ENCODE measurements at places on chromosomes 11 and 22.

- no peak for DNase-seq
These were observed 2.9 kb downstream of the CLCF1 start for GRCh38 chr11:67370351-67371076.

DNA sequence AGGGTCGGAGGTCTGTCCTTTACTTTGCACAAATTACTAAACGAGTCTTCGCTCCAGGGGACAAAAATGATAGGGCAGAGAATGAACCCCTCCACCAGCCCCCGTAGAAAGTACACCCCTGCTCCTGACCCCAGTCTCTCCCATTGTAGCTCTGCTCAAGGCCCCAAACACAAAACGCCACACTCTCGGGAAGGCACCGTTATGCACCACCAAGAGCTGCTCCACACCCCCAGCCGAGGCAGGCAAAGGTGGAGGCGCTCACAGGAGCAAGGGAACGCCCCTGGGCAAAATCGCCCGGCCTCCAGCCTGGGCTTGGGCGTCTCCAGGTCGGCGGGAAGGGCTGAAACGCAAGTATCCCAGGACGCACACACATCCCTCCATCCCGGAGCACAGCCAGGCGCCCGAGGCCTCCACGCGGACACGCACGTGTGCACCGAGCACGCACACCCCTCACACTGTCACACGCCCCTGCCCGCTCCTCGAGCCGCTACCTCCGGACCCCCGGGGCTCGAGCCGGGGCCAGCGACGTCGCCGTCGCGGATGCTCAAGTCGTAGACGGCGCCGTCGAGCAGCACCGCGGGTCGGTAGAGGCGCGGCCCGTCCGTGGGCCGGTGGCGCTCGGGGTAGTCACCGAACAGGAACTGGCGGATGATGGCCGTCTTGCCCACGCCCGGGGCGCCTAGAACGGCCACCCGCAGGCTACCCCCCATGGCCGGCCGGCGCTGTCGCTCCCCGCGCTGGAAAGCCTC, 786 bp downstream of the RASL10A start:
- no peak for DNase-seq

DNA sequence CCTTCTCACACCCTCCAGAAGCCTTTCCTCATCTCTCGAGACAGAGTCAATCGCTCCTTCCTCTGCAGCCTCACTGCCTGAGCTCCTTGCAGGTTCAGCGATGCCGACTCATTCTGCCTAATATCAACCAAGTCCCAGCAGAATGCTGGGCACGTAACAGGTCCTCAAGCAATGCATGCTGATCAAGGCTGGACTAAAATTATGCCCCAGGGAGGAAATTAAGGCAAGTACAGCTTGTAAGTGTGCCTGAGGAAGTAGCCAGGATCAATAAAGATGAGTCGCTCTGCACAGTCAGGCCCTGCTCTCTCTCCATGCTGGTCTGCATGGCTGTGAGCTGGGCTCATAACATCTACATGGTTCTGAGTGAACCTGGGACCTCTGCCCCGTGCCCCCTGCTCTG, 25.6 kb upstream of the NRIP3 start:
- no peak for DNase-seq

DNA sequence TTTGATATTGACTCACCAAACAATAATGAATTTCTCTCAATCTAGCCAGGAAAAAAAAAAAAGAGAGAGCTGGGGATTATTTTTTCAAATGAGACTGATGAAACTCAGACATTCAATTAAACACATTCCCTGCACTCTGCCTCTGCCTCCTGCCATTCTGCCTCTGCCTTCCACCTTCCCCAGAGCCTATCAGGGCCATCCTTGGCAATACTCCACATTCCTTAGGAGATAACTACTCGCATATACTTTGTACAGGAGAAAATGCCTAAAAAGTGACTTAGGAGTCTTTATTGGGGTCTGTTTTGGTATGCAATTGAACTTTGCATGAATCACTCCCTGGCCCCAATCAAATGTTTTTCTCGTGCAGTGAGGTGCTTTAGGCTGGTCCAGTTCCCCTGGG, 246.6 kb upstream of the PLET1 start:
- no peak for DNase-seq

- no peak for DNase-seq
These were observed 23.1 kb downstream of the MN1 start for GRCh38 chr22:27778294-27779090.

DNA sequence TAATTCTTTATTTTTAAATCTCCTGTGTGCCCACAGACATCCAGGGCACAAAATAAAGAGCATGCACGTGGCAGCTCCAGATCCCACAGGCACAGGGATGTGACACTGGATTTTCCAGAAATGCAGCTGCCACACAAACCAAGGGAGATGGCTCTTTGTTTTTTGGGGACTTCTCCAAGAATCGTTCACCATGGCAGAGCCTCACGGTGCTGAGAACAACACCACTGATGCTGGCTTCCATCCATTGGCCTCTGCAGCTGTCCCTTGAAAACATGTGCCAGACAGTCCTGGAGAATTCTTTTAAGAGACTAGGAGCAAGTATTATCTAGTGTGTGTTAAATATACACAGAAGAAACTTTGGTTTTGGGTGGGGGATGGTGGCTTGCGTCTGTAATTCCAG, 108.4 kb upstream of the SLC22A12 start:
- DNase-seq: no peak

GRCh38 chr11:66218036-66218435, 50.4 kb upstream of the RAB1B start:
- DNase-seq: no peak

- DNase-seq: no peak
These were observed 197.8 kb downstream of the CWF19L2 start for GRCh38 chr11:107259811-107260221.

GRCh38 chr11:90220391-90220790, 2.5 kb downstream of the CHORDC1 start:
- DNase-seq: no peak

GRCh38 chr11:7691759-7692350, 14.4 kb downstream of the OVCH2 start:
- DNase-seq: no peak

- DNase-seq: no peak
These were observed 62.5 kb upstream of the YWHAH start for GRCh38 chr22:31881865-31882264.

- DNase-seq: no peak
These were observed 587.2 kb downstream of the BRD1 start for GRCh38 chr22:49240472-49240871.

DNA sequence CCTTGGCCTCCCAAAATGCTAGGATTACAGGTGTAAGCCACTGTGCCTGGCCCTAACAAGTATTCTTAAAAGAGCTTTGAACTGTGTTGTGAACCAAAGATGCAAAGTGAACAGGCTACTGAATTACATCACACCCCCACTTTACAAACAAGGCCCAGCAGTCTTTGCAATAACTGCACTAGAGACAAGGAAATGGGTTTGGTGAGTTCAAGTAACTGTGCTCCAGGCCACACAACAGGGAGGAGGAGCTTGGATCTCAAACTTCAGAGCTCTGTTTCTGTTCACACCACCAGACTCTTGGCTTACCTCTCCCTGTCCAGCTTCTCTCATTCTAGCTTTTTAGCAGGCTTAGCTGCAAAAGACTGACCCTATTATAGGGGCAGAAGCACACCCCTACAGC, 30.4 kb upstream of the RASL10A start:
- DNase-seq: no peak

GRCh38 chr11:46249103-46249937, 28.1 kb upstream of the CREB3L1 start:
- DNase-seq: no peak

DNA sequence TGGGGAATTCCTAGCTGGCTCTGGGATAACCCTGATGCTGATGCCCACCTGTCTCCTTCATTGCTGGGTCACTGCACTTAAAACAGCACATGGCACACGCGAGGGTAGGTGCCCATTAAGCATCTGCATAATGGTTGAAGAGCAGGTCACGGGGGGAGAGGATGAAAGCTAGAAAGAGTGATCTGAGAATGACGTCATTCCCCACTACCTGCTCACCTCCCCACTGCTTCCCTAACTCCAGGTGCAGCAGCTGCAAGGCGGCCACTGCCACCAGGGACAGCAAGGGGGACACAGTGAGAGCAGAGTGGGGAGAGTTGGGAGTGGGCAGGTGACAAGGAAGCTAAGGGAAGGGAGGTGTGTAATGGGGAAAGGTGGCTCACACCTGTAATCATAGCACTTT, 27.0 kb downstream of the ADA2 start:
- DNase-seq: no peak

DNA sequence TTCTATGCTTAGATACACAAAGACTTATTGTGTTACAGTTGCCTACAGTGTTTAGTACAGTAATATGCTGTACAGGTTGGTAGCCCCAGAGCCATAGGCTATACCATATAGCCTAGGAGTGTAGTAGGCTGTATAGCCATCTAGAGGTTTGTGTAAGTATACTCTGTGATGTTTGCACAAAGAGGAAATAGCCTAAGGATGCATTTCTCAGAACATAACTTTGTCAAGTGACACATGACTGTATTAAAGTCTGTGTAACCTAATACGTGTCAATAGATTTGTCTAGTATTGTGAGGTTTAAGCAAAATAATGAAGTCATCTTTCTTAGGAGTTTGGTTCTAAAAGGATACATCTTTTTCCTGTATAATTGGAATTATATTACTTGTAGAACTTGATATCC, 5.5 kb downstream of the ZC3H12C start:
- DNase-seq: no peak

GRCh38 chr11:76629116-76629852, 41.3 kb downstream of the LRRC32 start:
- no peak for DNase-seq

- no peak for DNase-seq
These were observed 1394.3 kb downstream of the TBC1D22A start for GRCh38 chr22:48156603-48157355.

DNA sequence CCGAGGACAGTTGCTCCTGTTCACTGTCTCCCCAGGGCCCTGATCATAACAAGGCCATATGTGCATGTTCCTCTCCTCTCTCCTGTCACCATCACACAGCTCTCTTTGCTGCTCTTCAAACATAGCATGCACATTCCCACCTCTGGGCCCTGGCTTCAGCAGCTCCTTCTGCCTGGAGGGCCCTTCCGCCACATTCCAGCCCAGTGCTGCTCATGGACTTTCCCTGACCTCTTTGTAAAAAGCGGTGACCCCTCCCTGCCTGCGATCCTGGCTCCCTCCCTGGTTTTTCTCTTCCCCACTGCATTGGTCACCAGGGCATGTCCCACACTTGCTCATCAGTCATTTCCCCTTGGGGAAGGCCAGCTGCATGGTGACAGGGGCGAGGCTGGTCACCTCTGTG, 98.2 kb downstream of the MYO18B start:
- no peak for DNase-seq

GRCh38 chr11:97364047-97364446, 974.2 kb downstream of the JRKL start:
- DNase-seq: no peak

- no peak for DNase-seq
These were observed 13.1 kb downstream of the GRIK4 start for GRCh38 chr11:120524536-120525085.

- DNase-seq: no peak
These were observed 799.4 kb upstream of the TENM4 start for GRCh38 chr11:80240245-80240644.

DNA sequence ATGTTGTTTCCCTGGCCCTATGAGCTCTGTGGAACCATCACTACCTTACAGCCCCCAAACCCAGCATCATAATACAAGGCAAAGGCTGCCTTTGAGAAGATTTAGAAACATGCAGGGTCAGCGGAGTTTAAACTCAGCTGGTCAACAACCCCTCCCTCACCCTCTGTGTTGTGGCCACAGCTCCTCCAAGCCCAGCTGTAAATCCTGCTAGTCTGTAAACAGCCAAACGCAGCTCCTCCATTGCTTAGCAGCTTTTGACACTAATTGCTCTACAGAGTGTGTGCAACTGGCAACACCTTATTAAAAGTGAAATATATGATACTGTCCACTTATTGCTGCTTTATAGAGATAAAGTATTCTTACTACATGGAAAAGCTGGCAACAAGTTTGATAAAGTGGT, 29.1 kb downstream of the OPCML start:
- DNase-seq: no peak

- DNase-seq: peak; percentile 15
These were observed 65.3 kb upstream of the MS4A8 start for GRCh38 chr11:60634126-60634525.

DNA sequence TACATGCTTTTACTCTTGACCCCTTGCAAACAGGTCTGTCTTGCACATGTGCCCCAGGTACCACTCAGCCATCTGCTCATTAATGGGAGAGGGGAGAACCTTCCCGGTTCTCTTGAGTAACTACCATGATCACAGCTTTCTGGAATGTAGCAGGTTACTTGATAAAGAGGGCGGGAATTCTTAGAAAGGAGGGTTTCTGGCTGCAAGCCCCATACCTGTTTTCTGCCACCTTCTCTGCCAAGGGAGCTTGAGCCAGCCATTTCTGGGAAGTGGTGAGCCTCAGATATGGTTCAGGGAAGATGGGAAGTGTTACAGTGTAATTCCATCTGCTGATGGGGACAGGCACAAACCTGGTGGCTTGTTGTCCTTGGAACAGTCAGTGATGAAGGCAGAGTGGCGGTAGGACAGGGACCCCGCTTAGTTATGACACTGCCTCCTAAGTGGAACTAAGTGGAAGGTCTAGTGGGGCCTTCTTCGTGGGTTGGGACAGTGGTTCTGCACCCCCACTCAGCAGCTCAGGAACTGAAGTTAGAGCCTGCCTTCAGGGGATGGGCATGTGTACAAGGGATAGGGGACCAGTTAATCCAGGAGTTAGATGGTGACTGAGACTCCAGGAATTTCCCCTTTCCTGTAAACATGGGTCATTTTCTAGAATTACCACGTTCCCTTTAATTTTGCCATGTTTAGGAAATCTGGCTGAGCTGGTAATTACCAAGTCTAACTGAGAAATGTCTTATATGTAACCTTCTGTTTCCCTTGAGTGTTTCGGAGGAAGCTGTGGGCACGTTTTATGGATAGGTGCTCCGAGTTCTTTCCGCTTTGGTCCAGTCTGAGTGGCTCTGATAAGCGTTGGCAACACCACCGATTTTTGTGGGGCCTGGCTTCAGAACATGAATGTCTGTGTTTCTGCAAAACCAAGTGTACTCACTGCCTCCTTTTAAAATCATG, 35.3 kb downstream of the BCR start:
- DNase-seq: no peak

DNA sequence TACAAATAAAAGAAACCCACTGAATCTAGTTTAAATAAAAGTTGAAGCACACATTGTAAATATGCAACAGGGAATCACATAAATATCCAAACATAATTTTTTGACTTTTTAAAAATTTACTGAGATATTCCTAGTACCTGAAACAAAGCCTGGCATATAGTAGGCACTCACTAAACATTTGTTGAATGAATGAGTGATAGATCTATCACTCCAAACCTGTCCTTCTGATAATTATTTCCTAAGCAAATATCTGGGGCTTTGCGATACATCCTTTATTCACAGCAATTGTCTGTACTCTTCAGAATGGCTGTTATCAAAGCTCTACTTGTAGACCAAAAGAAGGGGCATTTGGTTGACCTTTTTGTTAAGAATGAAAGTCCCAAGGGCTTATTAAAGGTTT, 2.6 kb upstream of the PSMA1 start:
- no peak for DNase-seq

- DNase-seq: no peak
These were observed 92.3 kb upstream of the SEPTIN5 start for GRCh38 chr22:19622061-19622441.

Data from iPS DF 19.7 (cell line).